ENCODE measurements at places on chromosomes 3 and 15. TPM values are rescaled to one million over a fixed set of nuclear protein-coding genes. Genes with fewer than 3 reads are reported as not detected.

Gene EXOSC7
- total RNA-seq: 55.6 TPM

Gene CHRFAM7A
- total RNA-seq: not detected

Gene MRAS
- 20.4 TPM for total RNA-seq

Gene XIRP1
- not detected for total RNA-seq

Gene P2RY12
- total RNA-seq: not detected

Gene CLDN16
- total RNA-seq: not detected

Gene SLC35G2
- 25.1 TPM for total RNA-seq

Measured in cardiac atrium fibroblast (primary cell).